ENCODE measurements at places on chromosomes 11 and 22.

- no peak for DNase-seq
Observed at GRCh38 chr11:61579676-61580270, 1.1 kb downstream of the SYT7 start.

GRCh38 chr22:49426098-49426497 is 401.6 kb downstream of the BRD1 start:
- DNase-seq = no peak

GRCh38 chr22:33105501-33105911 is 47.3 kb upstream of the SYN3 start:
- DNase-seq = no peak

DNA sequence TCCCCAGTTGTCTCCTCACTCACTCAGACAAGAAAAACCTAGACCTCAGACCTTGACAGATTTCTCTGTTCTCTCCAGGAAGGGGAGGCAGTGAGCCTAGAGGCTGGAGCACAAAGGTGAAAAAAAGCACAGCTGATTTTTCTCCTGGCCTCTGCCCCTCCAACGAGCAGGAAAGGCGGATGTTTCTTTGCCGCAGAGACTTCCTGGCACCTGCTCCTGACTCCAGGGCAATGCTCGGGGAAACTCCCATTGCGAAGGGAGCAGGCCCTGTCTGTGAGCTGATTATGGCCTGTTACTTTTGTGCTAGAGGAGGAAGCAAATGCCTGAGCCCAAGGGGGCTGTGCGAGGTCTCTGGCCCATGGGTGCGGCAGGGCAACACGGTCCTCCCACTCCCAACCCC is 25.4 kb downstream of the MS4A10 start:
- no peak for DNase-seq

GRCh38 chr11:5013012-5013411 is 18.4 kb downstream of the OR51L1 start:
- no peak for DNase-seq

- no peak for DNase-seq
Observed at GRCh38 chr11:23471878-23472277, 611.6 kb upstream of the CCDC179 start.

DNA sequence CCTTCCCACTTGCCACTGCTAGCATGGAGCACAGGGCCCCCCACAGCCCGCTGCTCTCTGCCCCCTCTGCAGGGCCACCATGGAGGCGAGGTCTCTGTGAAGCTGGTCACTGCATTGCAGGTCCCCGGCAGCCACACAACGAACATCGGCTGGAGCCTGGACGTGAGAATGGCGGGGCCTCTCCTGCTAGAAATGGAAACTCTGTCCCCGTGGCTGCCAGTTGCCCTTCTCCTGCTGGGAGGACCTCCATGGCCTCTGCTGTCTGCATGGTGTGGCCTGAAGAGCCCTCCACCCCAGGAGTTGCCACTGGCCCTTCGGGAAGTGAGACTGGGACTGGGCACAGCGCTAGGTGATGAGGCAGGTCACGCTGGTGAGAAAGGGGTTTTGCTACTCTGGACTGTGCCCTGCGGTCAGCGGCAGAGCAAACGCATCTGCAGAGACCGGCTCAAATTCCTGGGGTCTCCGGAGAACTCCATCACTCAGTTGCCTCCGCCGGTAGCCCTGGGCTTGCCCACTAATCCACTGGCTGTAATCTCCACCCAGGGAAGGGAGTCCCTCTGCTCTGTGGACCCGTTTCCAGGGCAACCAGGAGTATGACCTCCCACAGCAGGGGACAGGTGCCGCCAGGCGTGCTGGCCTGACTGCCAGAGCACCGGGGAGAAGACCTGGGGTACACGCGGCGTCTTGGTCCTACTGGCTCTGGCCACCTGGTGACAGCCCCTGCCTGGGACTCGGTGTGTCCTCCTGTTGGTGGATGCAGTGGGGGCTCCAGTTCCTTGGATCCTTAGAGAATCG is 806.3 kb downstream of the BRD1 start:
- no peak for DNase-seq

DNA sequence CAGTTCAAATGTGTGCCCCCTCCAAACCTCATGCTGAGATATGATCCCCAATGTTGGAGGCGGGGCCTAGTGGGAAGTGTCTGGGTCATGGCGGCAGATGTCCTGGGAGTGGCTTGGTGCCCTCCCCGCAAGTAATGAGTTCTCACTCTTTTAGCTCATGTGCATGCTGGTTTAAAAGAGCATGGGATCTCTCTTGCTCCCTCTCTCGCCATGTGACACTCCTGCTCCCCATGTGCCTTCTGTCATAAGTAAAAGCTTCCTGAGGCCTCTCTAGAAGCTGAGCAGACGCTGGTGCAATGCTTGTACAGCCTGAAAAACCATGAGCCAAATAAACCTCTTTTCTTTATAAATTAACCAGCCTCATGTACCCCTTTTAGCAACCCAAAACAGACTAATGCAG is 98.8 kb downstream of the SGSM3 start:
- no peak for DNase-seq

DNA sequence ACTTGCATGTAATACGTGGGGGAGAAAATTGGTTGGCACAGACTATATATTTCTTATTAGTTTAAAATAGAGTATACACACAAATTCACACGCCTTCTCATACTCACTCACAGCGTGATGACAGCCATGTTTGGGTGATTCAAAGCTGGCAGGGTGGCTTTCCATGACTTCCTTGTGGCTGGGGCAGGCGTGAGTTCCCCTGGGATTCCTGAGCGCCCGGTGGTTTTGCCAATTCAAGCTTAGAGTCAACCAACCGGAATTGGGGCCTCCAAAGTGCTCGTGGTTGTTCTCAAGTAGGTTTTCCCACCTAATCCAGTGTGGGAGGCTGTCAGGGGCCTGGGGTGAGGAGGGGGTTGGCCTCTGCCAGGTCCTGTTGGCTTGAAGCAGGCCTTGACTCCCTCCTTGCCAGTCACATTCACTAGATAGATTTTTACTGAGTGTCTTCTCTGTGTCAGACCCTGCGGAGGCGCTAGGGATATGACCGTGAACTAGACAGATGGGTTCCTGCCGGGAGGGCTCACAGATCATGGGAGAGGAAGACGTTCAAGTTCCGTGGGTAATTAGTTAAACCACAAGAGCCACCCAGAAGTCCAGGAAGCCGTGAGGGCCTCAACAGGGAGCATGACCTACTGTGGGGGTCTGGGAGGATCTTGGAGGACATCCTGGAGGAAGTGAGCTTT is 11.5 kb downstream of the PKNOX2 start:
- no peak for DNase-seq

DNA sequence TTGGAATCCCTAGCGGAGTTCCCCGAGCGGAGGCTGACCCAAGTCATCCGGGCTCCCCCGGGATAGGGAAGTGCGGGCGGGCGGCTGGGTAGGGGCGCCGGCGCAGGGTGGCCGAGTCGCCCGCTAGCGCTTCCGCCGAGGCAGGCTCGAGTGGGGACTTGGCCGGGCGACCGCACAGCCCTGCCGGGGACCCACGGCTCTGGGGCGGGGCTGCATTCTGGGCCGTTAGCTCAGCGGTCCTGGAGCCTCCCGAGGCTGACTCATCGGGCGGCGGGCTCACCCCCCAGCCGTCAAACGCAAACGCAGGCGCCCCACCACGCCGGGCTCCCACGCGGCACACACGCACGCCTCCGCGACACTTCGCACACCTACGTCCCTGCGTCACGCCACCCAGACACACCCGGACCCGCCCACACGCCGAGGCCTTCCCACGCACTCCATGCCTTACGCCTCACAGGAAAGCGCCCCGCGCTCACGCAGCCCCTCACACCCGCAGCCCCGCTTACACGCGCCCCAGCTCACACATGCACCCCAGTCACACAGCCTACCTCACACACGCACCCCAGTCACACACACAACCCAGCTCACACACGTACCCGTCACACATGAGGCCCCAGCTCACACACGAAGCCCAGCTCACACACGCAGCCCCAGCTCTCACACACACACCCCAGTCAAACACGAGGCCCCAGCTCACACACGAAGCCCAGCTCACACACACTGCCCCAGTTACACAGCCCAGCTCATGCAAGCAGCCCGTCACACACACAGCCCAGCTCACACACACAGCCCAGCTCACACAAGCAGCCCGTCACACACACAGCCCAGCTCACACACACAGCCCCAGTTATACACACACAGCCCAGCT is 1.2 kb downstream of the PHLDB1 start:
- peak; percentile 40 for DNase-seq
